ENCODE measurements at places on chromosomes 2 and 18.

GRCh38 chr18:273525-273924 is 5.7 kb upstream of the THOC1 start:
- no peak for DNase-seq

- no peak for DNase-seq
Measured at GRCh38 chr2:120916446-120916845, 180.8 kb downstream of the GLI2 start.

DNA sequence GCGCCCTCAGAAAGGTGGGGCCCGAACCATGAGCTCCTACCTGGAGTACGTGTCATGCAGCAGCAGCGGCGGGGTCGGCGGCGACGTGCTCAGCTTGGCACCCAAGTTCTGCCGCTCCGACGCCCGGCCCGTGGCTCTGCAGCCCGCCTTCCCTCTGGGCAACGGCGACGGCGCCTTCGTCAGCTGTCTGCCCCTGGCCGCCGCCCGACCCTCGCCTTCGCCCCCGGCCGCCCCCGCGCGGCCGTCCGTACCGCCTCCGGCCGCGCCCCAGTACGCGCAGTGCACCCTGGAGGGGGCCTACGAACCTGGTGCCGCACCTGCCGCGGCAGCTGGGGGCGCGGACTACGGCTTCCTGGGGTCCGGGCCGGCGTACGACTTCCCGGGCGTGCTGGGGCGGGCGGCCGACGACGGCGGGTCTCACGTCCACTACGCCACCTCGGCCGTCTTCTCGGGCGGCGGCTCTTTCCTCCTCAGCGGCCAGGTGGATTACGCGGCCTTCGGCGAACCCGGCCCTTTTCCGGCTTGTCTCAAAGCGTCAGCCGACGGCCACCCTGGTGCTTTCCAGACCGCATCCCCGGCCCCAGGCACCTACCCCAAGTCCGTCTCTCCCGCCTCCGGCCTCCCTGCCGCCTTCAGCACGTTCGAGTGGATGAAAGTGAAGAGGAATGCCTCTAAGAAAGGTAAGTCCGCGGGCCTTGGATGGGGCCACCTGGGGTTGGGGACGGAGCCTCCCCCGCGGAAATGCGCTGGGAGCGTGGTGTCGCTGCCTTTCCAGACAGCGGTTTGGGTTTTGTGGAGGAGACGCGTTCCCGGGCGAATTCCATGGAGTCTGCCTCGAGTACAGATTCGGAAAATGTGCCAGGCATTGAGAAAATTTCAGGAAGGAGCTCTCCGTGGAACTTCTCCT is 559 bp downstream of the HOXD1 start:
- no peak for DNase-seq

DNA sequence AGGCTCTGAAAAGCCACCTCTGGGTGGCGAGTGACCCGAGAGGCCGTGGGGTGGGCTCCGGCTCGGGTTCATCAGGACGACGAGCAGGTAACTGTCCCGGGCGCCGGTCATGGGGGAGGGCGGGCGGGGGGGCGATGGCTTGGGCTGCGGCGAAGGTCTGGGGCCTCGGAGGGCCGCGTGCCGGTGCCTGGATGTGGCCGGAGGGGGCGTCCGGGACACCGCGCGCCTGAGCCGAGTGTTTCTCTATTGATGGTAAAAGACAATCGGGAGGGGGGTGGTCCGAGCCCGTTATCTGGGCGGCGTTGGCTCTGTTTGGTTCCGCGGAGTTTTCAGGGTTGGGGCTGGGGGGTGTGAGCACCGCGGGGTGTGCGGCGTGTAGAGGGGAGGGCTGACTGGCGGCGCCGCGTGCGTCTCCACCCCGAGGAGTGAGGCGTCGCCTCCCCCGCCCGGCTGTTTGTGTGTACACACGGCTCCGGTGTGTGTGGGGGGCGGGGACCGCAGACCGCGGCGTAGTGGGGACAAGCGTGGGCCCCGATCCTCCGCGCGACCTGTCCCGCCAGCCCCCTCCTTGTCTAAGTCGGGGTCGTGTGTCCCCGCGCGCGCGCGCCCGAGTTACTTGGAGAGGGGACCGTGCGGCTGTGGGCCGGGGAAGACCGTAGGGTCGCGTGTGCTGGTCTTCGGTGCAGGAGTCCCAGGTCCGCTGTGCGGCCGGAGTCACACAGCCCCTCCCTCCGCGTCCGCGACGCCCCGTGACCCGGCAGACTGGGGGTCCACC is 1.6 kb downstream of the CTIF start:
- DNase-seq = no peak

DNA sequence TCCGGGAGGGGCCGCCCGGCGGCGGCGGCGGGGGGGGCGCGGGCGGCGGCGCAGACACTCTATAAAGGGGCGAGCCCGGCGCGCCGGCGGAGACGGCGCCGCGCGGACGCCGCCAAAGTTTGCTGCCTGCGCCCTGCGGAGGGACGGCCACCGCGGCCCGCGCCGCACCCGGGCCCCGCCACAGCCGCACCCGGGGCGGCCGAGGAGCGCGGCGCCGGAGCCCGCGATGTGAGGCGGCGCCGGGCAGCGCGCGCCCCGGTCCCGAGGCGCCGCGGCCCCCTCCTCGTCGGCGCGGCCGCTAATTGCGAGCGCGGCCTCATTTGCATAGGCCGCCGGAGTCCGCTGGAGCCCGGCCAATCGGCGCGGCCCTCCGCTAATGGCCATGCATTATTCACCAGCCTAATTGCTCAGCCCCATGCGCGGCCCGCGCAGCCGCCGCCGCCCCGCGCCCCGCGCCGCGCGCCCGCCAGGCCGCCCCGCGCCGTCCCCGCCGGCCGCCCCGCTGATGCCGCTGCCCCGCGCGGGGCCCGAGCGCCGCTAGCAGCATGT is at the start of gene SALL3:
TSS of gene SALL3 (plus strand) at position 89 of the 549 bp plus-strand sequence. CDS start at position 546, 457 bp downstream.
- DNase-seq = no peak

All from stimulated activated CD8-positive, alpha-beta memory T cell treated with anti-CD3 and anti-CD28 coated beads, Interleukin-7, amount 100 ng/mL, for 48 hours (primary cell).